ENCODE measurements at places on chromosomes 6 and 20.

DNA sequence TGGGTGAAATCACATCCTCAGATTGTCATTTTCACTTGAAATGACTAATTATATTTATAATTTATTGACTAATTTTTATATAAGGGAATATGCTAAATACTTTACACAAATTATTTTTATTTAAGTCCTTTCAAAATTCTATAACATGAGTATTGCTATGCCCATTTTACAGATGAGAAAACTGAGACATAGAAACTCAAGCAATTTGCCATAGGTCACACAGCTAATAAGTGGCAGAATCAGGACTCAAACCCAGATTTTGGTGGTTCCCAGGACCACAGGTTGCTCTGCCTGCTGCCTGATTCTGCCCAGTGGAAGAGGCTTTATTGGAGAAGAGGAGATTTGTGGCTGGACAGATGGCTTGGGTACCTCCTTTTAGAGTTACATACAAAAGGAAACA lies 4.9 kb downstream of the ALDH8A1 start:
- DNase-seq, result no peak

- no peak for DNase-seq
Measured at GRCh38 chr6:14166839-14167238, 49.3 kb downstream of the CD83 start.

DNA sequence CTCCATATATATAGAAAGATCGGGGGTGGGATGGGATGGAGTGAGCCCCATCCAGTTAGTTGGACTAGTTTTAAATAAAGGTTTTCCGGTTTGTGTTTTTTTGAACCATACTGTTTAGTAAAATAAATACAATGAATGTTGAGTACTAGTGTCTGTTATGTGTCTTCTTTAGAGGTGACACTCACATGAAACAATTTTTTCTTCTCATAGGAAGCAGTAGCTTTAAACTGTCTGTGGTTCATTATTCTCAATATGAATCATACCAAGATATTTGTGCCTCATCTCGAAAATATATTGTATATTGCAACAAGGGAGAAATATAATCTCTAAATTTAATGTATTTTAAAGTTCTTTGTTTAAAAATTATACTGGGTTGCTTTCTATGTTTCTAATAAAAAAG lies 33.4 kb downstream of the HSF2 start:
- no peak for DNase-seq

DNA sequence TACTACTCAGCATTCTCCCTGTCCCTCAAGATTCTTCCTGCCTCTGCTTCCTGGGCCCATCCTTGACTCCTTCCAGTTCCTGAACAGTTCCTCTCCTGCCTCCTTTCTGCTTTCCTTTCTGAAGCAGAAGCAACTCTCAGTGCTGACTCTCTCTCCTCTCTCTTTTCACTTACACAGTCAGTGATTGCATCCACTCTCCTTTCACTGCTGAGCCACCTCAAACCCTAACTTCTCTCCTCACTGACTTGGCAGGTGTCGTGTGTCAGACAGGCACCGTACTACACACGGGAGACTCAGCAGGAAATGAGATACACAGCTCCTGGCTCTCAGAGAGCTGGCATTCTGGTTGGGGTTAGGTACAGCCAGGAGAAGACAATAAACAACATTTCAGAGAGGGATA lies 5.6 kb downstream of the ABHD16A start:
- DNase-seq, result no peak

- no peak for DNase-seq
Measured at GRCh38 chr20:36941401-36941835, 10.1 kb downstream of the SAMHD1 start.

- peak; percentile 25 for DNase-seq
Measured at GRCh38 chr6:42571611-42572342, 7.9 kb downstream of the UBR2 start.

GRCh38 chr6:34005901-34006531 lies 139.9 kb downstream of the GRM4 start:
- no peak for DNase-seq

- DNase-seq, result no peak
Measured at GRCh38 chr6:133980168-133980567, 27.1 kb downstream of the TBPL1 start.

DNA sequence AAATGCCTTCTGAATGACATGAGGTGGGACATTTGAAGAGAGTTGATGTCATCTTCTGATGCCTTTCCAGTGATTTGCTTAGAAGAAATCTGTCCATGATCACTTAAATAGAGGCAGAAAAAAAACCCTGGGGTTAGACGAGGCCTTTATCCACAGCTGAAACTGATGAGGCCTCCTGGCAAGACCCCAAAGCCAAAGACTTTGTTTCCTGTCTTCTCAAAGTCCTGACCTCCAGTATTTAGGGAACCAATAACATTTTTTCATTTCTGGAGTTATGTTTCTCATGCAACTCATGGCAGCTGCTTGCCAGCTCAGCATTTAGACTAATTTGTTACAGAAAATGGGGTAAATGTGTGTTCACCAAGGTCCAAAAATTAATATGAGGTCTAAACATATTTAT lies 248.0 kb upstream of the PRDM1 start:
- DNase-seq, result peak; percentile 17

GRCh38 chr20:41143354-41143753 lies 6.0 kb downstream of the PLCG1 start:
- DNase-seq, result no peak

- peak; percentile 16 for DNase-seq
Measured at GRCh38 chr6:13765570-13765969, 48.8 kb downstream of the MCUR1 start.

DNA sequence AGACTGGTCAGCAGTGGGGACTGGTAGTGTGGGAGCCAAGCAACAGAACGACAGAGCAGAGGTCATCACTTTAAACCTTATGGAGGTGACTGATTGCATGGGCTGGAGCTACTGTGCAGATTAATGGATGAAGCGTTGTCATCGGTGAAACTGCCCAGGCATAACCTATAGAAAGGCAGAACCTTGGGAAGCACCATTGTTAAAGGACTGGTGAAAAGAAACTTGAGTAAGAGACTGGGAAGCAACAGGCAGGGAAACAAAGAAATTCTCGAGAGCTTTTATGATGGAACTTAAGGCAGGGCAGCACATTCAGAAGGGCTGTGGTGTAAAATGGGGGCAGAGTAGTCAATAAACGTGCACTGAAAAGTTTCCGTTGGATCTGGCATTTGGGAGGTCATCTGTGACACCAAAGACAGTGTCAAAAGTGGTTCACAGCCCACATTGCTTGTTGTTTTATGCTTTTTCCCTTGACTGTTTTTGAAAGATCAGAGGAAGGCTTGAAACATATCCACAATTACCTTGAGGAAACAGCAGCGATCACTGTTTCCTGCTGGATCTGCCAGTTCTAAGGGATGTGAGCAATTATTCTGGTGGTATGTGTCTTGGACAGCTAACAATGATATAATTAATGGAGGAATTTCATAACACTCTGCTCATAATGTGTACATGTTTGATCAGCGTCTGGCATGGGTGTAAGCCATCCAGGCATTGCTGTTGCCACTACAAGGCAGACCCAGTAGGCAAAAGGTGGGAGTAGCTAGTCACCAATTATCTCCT lies 62.7 kb downstream of the LRRC1 start:
- no peak for DNase-seq

GRCh38 chr20:10665027-10665561 lies 8.7 kb downstream of the JAG1 start:
- peak; percentile 62 for DNase-seq

DNA sequence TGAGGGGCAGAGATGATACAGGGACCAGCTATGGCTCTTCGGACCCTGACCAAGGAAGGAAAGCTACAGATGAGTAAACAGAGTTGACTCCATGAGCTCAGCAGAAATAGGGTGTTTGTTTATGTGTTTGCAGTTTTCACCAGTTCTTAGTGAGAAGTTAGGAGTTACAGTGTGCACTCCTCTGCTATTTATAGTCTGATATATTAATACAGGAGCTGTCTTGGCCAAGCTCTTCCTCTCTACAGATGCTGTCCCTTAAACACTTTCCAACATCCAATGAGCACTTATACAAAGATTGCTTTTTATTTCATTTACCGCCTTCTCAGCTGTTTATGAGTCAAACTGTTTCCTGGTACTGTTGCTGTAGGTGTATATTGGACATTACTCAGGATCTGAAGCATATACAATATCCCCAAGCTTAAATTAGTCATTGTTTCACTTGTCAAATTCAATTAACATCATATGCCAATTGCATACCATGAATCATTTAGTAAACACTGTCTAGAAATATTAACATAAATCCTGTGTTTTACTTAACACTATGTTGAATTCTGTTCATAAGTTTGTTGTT lies 618.0 kb downstream of the PRKN start:
- peak; percentile 22 for DNase-seq

- DNase-seq, result no peak
Measured at GRCh38 chr6:42418724-42419123, 33.0 kb downstream of the TRERF1 start.

- DNase-seq, result peak; percentile 33
Measured at GRCh38 chr6:63816401-63816981, 180.9 kb downstream of the PHF3 start.

DNA sequence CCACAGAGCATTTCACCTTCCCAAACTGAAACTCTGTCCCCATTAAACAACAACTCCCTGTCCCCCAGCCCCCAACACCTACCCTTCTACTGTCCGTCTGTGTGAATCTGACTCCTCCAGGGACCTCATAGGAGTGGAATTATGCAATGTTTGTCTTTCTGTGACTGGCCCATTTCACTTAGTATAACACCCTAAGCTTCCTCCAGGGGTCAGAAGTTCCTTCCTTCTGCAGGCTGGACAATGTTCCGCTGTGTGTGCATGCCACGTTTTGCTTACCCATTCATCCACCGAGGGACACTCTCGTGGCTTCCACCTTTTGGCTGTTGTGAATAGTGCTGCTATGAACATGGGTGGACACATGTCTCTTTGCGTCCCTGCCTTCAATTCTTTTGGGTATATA lies 37.6 kb upstream of the MPC1 start:
- peak; percentile 52 for DNase-seq

DNA sequence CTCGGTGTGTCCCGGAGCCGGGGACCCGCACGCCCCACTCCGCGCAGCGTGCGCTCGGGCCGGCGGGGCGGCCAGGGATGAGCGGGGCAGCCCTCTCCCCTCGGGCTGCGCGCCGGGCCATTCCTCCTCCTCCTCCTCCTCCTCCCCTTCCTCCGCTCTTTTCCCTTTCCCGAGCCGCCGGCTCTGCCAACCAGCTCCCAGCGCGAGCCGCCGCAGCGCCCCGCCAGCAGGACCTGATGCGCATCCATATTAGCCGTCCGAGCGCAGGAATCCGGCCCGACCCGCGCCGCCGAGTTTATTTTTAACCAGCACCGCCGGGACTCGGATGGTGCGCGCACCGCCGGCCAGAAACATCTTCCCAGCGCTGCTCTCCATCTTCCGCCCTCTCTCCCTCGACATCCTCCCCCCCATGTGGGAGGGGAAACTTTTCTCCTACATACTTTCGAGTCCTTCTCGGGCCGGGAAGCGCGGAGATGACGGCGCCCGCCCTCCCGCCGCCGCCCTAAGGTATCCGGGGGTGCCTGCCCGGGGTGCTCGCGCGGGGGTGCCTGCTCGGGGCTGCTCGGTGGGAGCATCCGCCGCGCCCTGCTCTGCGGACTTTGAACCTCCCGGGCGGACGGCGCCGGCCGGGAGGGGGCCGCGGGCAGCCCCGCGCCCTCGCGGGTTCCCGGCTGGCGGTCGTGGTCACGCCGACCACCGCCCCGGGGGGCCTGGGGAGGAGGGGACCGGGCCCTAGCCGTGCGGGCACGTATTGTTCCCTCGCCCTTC lies 619 bp downstream of the RREB1 start:
- peak; percentile 47 for DNase-seq

DNA sequence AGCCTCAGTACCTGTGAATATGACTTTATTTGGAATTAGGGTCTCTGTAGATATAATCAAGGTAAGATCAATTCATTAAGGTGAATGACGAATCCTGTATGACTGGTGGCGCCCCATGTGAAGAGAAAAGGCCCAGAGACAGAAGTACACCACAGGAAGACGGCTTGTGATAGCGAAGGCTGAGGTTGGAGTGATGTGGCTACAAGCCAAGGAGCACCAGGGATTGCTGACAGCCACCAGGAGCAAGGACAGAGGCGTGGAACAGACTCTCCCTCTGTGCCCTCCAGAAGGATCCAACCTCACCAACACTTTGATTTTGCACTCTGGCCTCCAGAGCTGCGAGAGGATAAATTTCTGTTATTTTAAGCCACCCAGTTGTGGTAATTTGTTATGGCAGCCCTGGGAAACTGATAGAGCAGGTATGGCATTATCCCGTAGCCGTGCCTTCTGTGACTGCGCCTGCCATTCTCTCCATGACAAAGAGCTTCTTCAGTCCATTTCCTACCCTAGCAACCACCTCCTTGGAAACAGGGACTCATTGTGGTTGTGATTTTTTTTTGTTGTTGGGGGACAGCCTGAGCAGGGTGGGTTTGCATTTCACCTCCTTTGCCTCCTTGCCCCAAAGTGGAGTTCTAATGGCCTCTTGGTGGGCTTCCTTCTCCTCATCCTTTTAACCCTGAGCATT lies 29.6 kb downstream of the PTK7 start:
- DNase-seq, result no peak

DNA sequence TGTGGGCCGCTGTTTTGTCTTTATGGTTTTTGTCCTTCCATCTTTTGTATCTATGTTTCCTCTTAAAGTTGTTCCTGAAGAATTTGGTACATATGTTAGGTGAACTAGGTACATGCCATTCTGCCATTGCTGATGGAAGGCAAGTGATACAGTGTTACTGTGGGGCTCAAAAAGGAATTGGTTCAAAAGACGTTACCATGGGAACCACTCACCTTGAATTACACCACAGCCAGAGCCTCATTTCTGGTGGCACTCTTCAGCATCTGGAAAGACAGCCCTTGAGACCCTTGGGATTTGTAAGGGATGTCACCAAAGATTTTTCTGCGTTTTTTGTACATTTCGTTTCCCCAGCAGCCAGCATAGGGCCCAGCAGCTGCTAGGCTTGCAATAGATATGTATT lies 31.9 kb downstream of the TMEM181 start:
- no peak for DNase-seq

DNA sequence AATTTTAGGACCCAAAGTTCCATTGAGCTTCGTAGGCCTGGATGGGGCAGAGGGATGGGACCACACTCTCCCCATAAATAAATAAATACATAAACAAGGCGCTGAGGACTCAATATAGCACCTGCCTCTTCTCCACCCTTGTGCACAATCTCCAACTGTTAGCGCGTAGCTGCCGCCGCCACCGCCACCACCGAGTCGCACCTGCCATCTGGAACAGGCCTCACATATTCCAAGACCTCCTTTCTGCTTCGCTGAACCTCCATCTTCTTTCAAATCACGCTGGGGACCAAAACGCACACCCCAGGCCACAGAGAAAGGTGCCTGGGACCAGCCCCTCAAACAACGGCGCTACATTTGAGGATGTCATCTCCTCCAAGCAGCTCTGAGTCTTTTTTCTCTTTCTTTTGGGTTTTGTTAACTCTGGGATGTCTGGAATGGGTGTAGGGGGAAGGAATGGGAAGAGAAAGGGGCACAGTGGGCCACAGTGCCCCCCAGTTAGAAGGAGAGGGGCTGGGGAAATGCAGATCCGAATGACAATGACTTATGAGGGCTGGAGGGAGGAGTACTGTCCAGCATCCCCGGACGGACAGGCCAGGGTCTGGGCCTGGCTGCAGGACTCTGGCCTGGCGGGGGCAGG lies 49.7 kb downstream of the NOL4L start:
- no peak for DNase-seq

GRCh38 chr20:48604426-48604825 lies 223.4 kb downstream of the PREX1 start:
- no peak for DNase-seq

GRCh38 chr6:122246906-122247658 lies 152.4 kb upstream of the HSF2 start:
- DNase-seq, result no peak
